ENCODE measurements at places on chromosomes 4 and X. TPM values are rescaled to one million over a fixed set of nuclear protein-coding genes. Genes with fewer than 3 reads are reported as not detected.

Gene ADH6
- total RNA-seq: not detected

Gene UCP1
- not detected for total RNA-seq

Gene CNKSR2
- 0.34 TPM for total RNA-seq

Gene ARHGAP36
- total RNA-seq: not detected

Gene PFKFB1
- total RNA-seq: 0.45 TPM

Gene GLRA2
- not detected for total RNA-seq

Gene RAB33A
- 10.1 TPM for total RNA-seq

Gene ANKRD37
- total RNA-seq: 1.9 TPM

Gene HPGD
- total RNA-seq: not detected

Gene GRXCR1
- not detected for total RNA-seq

Gene SSX2B
- total RNA-seq: not detected

Gene NPY2R
- total RNA-seq: under 0.01 TPM

Gene CENPVL1
- total RNA-seq: not detected

Gene PCDH18
- 73.0 TPM for total RNA-seq

Gene PDK3
- total RNA-seq: 3.3 TPM

Gene GAGE2A
- not detected for total RNA-seq

Gene GASK1B
- total RNA-seq: 3.9 TPM

Gene RAB9B
- under 0.01 TPM for total RNA-seq

Gene TBC1D9
- total RNA-seq: 15.5 TPM

Gene ARHGAP4
- 3.7 TPM for total RNA-seq

Gene CFAP97
- total RNA-seq: 19.0 TPM

Gene IRS4
- total RNA-seq: not detected

Gene HAND2
- 0.30 TPM for total RNA-seq

Gene FAM156A
- total RNA-seq: 13.4 TPM

Gene GIMD1
- total RNA-seq: not detected

Gene CXorf38
- 10.3 TPM for total RNA-seq

Gene TXLNG
- 6.6 TPM for total RNA-seq

Gene TMEM150C
- 0.34 TPM for total RNA-seq

Gene KLF3
- total RNA-seq: 11.4 TPM

Gene CT45A5
- total RNA-seq: not detected

Gene GABRA4
- total RNA-seq: not detected

Gene TENM3
- 26.4 TPM for total RNA-seq
